NCI-H82 (cell line): ENCODE measurements at places on chromosomes 3 and 15.

DNA sequence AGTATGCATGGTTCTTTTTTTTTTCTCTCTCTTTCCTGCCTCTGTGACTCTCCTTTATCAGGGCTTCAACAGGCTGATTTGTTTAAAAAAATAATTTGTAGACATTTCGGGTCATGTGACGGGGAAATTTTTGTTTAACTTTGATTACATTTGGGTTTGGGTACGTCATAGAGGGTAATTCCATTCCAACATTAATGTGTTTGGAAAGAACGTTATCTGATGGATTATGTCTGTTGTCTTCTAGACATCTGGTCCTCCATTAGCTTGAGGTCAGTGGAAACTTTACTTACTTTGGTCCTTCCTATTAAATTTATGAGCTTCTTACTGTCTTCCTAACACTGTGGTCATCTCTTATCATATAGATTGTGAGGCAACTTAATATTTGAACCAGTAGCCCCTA is 80.9 kb downstream of the STT3B start:
- DNase-seq: no peak

DNA sequence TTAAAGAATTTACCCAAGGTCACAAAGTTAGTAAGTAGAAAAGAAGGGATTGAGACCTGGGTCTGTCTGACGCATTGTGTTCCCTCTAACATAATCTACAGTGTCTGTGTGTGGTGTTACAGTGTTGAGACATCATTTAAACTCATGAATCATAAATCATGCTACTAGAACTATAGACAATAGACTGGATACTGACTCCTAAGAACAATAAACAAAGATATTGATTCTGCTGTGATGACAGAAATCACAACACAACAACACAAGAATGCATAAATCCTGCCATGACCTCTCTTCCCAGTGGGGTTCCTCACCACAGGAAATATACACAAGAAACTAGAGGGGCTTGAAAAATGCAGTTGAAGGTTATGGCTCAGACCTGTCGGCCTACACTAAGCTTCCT is 44.3 kb downstream of the TRIM69 start:
- DNase-seq: no peak

DNA sequence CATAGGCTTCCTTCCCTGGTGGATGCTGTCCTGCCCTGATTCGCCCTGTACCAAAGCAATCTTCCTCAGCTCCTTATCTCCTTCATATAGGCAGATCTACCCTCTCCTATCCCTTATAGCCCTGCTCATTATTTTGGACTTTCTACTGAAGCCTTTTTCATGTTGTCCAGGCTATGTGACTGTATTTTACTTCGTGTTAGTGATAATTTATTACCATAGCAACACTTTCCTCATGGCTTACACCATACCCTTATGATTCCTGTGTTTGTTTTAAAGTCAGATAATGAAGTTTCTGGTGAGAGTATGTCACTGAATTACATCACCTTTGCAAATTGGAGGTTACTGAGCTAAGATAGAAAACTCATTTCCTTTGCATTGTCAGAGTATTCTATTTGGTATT is 352.6 kb downstream of the NLGN1 start:
- no peak for DNase-seq

- DNase-seq: no peak
These were observed 52.4 kb downstream of the DRD3 start for GRCh38 chr3:114126461-114126860.
